ENCODE measurements at places on chromosomes 6 and 20. TPM values are rescaled to one million over a fixed set of nuclear protein-coding genes. Genes with fewer than 3 reads are reported as not detected.

DNA sequence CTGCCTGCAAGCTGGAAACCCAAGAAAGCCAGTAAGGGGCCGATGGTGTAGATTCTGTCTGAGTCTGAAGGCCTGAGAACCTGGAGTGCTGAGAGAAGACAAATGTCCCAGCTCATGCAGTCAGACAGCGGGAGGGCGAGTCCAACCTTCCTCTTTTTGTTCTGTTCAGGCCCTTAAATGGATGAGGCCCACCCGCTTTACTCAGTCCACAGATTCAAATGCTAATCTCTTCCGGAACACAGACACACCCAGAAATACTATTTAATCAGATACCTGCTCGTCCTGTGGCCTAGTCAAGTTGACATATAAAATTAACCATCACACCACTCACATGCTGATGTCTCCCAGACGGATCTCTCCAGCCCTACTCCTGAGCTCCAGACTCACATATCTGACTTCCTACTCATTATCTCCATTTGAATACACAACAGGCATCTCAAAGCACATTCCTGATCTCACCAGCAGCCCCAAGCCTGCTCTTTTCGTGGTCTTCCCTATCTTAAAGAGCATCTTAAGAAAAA is 26.7 kb upstream of the SRC start:
- DNase-seq, result peak; percentile 66

- no peak for DNase-seq
Observed at GRCh38 chr6:168791917-168792316, 350.9 kb downstream of the SMOC2 start.

- DNase-seq, result no peak
Observed at GRCh38 chr20:47141941-47142773, 214.3 kb downstream of the ZMYND8 start.

GRCh38 chr20:5488823-5489222 is 172.1 kb upstream of the PROKR2 start:
- no peak for DNase-seq

- DNase-seq, result no peak
Observed at GRCh38 chr6:148915810-148916209, 169.0 kb downstream of the UST start.

DNA sequence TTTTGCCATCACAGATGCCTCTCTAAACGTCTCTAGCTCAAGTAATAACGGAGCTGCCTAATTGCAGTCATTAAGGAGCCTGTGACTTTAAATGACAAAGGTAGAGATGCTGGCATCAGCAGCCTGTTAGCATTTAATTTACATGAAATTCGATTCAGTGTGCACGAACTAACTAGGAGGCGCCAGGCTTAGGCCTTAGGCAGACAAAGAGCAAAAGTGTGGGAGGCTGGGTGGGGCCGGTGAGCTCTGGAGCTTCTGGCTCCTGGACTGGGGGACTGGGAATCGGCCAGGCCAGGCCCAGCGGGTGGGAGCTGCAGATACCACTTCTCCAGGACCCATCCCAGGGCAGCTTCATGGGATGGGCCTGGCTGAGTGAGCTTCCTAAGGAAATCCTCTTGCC is 170.0 kb upstream of the AGPAT4 start:
- no peak for DNase-seq

GRCh38 chr20:17161673-17162481 is 65.0 kb upstream of the PCSK2 start:
- DNase-seq, result no peak

GRCh38 chr20:59300333-59301081 is at the start of gene EDN3:
Gene EDN3, plus strand, starts transcription at chr20:59300611. Its CDS starts 202 bp downstream, at chr20:59300813.
- no peak for DNase-seq

DNA sequence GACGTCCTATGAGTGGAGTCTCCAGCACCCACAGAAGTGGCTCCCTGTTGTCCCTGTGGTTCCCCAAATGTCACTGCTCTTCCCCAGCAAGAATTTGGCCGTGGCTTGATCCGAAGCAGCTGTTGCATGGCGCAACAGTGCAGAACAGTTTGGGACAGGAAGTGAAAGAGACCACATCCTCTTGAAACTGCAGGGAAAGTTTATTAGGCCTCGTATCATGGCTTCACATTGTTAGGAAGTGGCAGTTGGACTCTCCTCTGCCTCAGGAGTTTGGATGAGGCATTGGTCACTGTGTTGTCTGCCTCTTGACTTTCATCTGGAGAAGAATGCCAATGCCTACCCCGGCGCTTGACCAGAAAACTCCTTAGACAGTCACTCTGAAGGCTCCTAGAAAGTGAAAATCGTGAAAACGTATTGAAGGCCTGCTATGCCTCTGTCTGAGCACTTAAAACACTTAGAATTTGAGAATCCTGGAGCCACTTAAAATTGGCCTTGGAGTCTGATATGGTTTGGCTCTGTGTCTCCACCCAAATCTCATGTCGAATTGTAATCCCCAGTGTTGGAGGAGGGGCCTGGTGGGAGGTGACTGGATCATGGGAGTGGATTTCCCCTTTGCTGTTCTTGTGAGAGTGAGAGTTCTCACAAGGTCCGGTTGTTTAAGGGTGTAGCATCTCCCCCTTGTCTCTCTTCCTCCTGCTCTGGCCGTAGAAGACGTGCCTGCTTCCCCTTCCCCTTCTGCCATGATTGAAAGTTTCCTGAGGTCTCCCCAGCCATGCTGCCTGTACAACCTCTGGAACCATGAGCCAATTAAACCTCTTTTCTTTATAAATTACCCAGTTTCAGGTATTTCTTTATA is 334.9 kb upstream of the JARID2 start:
- no peak for DNase-seq

DNA sequence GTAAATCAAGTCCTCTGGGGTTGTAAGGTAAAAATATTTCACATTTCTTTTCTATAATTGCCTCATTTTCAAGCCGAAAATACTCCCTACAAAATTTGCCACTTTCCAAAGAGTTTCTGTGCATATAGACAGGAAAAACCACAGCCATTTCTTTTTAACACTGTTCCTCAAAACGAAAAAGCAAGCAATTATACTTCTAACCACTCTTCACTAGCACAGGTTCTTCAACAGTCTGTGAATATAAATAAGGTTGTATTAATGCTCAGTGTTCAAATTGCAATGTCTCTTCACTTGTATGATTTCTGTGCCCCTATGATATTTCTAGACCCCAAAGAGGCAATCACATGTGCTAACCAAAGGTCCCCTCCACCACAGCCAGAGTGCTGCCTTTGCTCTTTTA is 206.0 kb downstream of the SIM1 start:
- DNase-seq, result no peak

- DNase-seq, result no peak
Observed at GRCh38 chr6:54188846-54189245, 77.6 kb downstream of the MLIP start.

- DNase-seq, result no peak
Observed at GRCh38 chr6:148708707-148709106, 38.1 kb upstream of the UST start.

DNA sequence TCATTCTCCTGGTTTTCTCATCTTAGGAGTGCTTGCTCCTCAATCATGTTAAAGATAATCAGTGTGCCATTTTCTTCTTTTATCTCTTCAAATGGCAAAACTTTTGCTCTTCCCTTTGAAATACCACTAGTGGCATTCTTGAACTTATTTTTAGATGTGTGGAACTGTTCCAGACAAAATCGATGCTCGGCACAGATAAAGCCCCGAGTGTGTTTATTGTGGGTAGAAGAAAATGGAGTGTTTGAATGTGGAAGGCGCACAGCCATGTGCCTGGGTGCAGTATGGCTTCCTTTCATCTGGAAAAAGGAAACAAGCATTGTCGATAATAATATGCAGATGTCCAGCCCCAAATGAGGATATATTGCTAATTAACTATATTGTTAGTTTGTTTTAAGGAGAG is 42.4 kb downstream of the ISM1 start:
- DNase-seq, result no peak

GRCh38 chr6:100620085-100620840 is 155.5 kb upstream of the SIM1 start:
- DNase-seq, result peak; percentile 93

GRCh38 chr20:42609618-42610017 is 580.1 kb downstream of the PTPRT start:
- DNase-seq, result no peak

DNA sequence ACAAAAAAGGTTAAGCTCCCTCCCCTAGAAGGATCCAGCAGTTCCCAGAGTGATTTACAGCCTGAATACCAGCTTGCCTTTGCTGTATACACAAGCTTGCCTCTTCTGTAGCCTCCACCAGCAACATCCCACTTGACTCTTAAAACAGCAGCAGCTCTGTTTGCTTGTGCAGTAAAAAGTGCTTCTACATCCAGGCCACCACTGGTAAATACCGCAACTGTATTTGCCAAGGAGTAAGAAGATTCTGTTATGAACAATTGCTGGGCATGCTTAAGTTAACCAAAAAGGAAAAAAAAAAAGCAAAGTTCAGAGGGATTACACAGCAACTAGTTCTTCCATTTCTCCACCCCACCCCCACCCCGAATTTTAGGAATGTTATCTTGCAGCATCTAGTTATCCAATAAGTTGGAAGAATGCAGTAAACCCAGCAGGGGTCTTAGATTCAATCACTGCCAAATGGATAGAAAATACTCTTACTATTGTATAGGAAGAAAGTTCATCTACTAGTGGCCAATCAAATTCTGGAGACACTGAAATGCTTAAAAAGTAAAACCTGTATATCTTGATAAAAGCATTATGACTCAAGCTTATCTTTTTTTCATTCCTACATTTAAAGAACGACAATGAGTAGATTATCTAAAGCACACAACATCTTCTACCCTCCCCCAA is 4.8 kb downstream of the SALL4 start:
- DNase-seq, result no peak

DNA sequence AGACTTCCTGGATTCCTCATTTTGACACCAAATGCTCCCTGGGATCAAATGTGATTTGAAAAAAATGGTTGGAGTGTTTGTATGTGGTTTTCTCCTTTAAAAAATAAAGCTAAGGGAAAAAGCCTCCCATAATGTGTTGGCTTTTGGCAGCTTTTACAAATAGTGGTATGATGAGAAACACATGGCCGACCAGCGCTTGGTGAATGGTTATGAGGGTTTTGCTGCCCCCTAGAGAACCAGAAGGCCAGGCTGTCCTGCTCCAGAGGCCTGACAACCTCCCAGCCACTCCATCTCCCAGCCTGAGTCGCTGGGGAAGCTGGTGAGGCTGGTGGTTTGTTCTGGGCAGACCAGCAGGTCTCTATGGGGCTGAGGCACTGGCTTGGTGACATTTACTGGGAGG is 69.3 kb downstream of the CLIC5 start:
- DNase-seq, result peak; percentile 71

- DNase-seq, result no peak
Observed at GRCh38 chr6:103674790-103675189, 1184.9 kb downstream of the HACE1 start.

DNA sequence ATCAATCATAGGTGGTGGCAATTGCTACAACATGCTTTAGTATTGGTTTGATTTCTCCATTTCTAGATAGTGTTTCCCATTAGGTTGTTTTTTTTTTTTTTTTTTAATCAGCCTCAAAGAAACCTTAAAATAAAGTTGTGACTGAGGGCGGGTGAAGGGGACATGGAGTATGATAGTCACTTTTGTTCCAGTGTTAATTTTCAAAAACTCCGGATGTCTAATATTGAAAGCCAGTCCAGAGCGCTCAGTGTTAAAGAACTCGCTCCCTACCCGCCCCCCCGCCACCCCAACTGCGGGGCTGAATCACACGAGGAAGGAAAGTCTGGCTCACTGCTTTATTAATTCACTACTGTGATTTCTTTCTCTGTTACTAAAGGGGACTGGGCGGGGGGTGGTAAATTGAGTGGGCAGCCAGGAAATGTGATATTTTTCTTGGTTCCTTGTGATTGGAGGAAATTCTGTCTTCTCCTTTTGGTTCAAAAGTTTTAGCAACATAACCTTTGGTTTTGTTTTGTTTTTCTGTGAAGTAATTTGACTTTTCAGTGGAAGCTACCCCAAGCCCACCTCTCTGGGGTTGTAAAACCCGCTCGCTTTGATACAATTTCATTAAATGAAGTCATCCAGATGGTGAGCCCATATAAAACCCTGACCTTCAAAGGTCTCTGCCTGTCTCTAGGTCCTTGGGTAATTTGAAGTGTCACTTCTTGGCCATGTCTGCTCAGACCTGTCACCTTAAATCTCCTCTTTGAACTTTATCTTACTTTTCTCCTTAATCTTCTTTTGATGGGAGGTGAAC is 38.0 kb downstream of the TNFAIP3 start:
- peak; percentile 19 for DNase-seq

DNA sequence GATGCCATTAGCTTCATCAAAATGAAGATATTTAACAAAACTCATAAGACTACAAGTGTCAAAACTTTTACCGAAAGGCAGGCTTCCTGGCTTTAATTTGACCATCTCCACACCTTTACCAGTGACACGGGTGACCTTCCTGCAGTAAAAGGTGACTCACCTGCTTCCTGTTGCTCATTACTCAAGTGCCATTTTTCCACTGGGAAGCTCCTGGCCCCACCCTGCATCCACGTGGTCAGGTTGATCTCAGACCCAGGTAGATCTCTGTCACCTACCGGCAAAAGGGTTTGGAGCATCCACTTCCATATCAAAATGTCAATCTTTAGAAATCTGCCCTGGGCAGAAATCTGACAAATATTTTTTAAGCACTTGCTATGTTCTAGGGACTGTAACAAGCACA is 31.9 kb upstream of the CDH4 start:
- no peak for DNase-seq

- peak; percentile 12 for DNase-seq
Observed at GRCh38 chr20:1005452-1006027, 3.4 kb upstream of the RSPO4 start.

DNA sequence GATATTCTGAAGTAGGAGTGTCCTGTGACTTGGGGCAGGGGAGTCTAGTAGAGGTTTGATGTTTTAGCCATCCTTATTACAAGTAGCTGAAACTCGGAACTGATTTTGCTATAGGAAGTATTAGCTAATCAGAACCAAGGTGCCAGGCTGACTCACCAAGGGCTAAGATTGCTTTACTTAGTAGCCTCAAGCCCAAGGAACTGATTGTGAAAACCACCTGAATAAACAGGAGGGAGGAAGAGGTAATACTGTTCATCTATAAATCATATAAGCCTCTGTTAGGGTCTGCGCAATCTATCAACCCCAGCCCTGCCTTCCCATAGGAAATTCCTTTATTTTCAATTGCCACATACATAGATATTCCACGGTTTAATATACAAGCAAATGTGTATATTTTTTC is 54.4 kb downstream of the GNAS start:
- peak; percentile 49 for DNase-seq

GRCh38 chr6:142336787-142337186 is 35.0 kb downstream of the ADGRG6 start:
- DNase-seq, result no peak

GRCh38 chr20:8344106-8344505 is 212.0 kb downstream of the PLCB1 start:
- DNase-seq, result no peak

Gene OLIG3
- total RNA-seq, result not detected

Gene SPATS1
- total RNA-seq, result not detected

Gene SPEF1
- 0.31 TPM for total RNA-seq

Gene FAM217A
- not detected for total RNA-seq

Gene SAYSD1
- 7.1 TPM for total RNA-seq

Gene SALL4
- 0.60 TPM for total RNA-seq

Gene ATP6V1G2
- 2.6 TPM for total RNA-seq

Gene POLH
- 31.4 TPM for total RNA-seq

Gene NFKBIE
- total RNA-seq, result 3.9 TPM

Gene PMEPA1
- 4.9 TPM for total RNA-seq

Gene CTCFL
- total RNA-seq, result not detected

Gene AKAP7
- total RNA-seq, result 3.1 TPM

Gene APOM
- total RNA-seq, result 2.5 TPM

Gene ASIP
- not detected for total RNA-seq

Gene NKAPL
- not detected for total RNA-seq

Gene CCDC167
- 25.0 TPM for total RNA-seq

Gene LRRC1
- 11.1 TPM for total RNA-seq

All from HFFc6 (cell line).